GM12865 (cell line): ENCODE measurements at places on chromosomes 3 and 15.

DNA sequence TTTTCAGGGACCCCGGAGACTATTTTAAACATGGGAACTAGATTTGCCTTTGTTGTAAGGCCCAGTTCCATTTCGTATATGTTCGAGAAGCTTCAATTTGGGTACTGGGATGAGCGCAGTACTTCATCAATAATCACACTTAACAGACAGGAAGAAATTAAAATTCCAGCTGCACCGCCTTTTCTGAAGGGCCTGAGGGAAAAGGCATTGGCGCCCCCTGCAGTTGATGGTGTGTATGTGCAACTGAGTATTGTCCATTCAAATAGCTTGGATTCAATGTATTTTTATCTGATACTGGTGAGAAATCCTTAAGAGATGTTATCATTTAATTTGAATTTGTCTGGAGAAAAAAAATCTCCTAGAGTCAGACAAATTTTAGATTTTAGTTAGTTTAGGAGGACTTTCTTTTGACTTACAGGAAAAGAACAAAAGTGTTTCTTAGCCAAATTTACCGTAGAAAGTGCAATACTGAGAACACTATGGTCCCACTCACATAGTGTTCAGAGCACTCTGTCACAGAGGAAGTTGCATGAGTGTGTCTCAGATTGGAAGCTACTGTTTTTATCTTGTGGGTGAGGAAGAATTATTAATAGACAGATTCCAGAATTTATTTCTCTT lies 5.4 kb upstream of the ALDH1A2 start:
- peak; percentile 52 for DNase-seq

DNA sequence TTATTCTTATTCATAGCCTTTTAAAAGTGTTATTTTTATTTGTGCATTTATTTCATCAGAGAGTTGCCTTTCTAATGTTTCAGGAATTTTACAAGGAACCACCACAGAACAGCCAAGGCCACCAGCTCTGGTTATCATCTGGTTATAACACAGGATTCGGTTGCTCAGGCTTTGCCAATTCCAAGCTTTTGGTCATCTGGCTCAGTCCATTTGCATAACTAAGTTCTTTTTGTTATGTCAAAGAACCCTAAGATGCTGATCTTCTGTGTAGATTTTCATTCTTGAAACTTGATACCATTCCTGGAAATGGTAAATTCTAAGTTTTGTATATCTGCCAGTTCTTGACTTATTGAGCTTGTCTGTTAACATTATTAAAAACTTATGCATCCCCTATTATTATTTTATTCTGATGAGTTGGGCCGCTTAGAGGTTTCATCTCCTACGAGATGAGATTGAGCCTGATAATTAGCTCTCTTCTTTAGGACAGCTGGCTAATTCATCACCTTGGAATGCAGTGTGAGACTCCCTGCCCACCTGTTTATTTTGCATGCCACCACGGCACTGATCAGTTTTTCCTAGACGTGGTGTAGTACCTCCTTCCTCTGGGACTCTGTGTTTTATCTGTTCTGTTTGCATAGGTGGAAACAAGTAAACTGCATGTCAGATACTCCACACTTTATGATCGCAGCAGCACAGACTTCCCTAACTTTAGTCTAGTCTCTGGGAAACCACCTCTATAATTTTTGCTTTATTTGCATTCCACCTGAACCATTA lies 264.8 kb downstream of the SLCO3A1 start:
- DNase-seq = no peak

DNA sequence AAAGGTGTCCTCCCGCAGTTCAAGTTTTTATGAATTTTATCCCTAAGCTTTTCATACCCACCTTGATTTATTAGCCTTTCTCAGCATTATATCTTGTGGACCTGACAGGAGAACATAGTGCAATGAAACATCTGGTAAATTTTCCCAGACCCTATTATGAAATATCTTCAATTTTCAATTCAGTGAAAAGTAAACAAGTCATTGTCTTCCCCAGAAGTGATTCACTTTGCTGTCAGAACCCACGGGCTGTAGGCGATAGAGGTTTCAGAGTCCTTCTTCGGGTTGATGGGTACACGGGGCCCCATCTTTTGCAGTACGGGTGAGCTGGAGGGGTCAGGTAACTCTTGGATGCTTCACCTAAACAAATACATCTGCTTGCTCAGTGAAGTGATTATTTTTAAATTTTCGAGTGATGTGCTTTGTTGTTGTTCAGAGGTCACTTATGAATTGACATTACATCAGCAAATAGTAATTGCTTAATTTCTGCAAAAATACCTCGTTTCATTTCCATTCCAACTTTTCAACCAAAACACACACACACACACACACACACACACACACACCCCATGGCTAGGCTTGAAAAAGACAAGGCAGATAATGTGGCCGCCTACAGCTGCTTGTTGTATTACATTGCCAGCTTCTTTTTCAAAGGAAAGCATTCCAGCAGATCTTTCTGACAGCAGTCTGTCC lies 102.9 kb downstream of the SEMA6D start:
- DNase-seq = no peak

- no peak for DNase-seq
Measured at GRCh38 chr3:79473993-79474392, 293.8 kb downstream of the ROBO1 start.

DNA sequence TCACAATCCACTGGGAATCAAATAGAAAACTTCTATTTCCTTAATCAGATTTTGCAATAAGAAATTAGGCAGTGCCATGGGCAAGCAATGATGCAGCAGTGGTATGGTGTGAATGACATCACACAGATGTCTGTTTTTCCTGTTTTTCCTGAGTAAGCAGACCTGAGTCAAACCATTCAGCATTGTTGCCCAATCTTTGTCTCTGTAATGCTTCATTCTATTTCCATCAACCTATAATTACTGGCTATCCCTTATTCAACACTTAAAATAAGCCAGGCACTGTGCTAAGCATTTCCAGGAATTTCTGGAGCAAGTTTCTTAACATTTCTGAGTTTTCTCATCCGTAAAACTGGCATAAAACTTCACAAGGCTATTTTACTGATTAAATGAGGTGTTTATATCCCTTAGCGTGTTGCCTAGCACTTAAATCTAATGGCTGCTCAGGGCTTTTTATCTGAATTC lies 11.3 kb upstream of the OXSR1 start:
- DNase-seq = no peak

DNA sequence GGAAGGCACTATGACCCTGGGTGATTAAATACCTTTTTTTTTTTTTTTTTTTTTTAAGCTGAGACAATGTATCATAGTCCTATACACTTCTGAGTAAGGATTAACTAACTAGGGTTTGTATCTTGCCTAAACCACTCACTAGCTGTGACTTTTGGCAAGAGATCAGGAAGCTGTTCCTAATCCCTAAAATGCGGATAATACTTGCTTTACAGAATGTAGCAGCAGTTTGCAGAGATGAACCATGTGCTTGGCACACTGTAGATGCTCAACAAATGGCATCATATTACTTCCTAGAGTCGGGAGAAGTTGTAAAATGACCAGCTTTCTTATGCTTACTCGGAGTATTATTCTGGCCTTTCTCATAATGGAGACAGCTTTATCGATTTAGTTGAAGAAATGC lies 25.6 kb upstream of the PYGO1 start:
- DNase-seq = no peak

DNA sequence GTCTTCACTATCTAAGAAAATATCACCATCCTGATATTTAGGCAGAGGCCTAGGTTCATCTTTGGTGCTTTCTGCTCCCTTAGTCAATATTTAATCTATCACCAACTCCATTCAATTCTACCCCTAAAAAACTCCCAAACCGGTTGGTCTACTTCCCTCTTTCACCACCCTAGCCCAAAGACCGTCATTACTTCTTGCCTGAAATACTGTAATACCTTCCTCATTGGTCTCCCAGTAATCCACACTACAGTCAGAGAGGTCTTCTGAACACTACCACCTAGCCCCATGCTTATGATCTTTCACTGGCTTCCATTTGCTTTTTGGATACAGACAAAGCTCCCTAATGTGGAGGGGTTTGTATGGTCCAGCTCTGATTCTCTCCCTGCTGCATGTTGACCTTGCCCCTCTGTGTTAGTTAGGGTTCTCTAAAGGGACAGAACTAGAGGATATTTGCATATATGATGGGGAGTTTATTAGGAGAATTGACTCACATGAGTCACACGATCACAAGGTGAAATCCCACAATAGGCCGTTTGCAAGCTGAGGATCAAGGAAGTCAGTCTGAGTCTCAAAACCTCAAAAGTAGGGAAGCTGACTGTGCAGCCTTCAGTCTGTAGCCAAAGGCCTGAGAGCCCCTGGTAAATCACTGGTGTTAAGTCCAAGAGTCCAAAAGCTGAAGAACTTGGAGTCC lies 36.4 kb upstream of the ATP2C1 start:
- DNase-seq = peak; percentile 64

- no peak for DNase-seq
Measured at GRCh38 chr15:96316953-96317629, 13.4 kb upstream of the NR2F2 start.

DNA sequence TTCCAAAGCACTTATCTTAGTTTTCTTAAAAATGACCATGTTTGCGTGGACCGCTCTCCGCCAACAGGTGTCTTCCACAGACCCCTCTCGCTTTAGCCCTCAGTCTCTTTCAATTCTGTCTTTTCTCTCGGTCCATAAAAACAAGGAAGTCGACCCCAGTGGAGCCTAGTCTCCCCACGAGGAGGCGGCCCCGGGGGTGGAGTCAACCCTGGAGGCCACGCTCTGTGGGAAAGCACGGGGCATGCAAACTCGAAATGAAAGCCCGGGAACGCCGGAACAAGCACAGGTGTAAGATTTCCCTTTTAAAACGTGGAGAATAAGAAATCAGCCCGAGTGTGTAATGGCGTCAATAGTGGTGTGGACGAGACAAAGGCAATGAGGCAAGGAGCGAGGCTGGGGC lies 49.1 kb downstream of the EBLN2 start:
- no peak for DNase-seq

DNA sequence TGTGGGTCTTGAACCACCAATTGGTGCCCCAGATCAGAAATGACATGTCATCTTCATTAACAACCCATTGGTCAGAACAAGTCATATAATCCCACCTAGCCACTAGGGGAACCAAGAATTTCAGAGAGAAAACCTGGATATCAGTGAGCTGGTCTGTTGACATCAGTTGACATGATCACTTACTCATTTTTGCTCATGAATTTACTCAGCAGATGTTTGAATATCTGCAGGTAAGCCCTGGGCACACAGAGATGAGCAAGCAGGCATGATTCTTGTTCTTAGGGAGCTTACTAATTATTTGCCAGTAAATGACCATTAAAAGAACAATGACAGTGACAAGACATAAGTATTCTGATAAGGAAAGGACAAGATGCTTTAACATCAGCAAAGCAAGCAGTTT lies 64.3 kb upstream of the PLCL2 start:
- peak; percentile 35 for DNase-seq

- DNase-seq = peak; percentile 49
Measured at GRCh38 chr3:177603148-177603603, 405.9 kb upstream of the TBL1XR1 start.

DNA sequence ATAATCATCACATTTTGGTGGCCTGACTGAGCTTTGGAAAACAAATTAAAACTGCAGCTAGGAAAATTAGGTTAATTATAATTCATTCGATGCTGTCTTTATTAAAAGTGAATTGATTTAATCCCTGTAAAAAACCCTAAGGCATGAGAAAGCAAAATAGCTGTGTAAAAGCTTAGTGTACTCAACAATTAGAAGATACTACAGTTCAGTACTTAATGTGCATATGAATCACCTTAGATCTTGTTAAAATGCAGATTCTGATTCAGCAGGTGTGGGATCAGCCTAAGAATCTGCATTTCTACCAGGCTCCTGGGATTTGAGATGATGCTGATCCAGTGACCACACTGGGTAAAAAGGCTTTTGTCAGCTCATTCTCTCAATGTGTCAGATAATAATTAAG lies 559.9 kb upstream of the GOLIM4 start:
- DNase-seq = no peak

GRCh38 chr3:16897254-16897926 lies 12.6 kb downstream of the PLCL2 start:
- peak; percentile 76 for DNase-seq

GRCh38 chr3:132117642-132118041 lies 82.8 kb upstream of the CPNE4 start:
- DNase-seq = no peak

- DNase-seq = no peak
Measured at GRCh38 chr3:66473692-66474091, 27.1 kb downstream of the LRIG1 start.

GRCh38 chr15:72372361-72372760 lies 3.5 kb downstream of the HEXA start:
- peak; percentile 27 for DNase-seq

- DNase-seq = no peak
Measured at GRCh38 chr3:136989781-136990524, 32.2 kb downstream of the IL20RB start.

GRCh38 chr3:161253711-161254110 lies 32.6 kb downstream of the NMD3 start:
- DNase-seq = no peak

DNA sequence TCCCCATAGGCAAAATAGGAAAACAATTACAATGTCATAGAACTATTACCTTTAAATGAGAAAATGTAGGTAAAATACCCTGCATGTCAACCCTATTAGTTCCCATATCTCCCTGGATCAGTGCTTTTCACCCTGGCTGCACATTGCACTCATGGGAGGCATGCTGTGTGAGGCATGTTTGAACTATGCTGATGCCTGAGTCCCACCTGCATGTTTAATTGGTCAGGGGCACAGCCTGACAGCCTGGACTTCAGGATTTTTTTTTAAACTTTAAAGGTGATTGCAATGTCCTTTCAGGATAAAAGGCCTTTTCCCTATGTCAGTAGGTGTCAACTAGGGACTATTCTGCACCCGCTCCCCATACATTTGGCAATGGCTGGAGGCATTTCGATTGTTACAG lies 136.0 kb upstream of the NR2E3 start:
- no peak for DNase-seq

DNA sequence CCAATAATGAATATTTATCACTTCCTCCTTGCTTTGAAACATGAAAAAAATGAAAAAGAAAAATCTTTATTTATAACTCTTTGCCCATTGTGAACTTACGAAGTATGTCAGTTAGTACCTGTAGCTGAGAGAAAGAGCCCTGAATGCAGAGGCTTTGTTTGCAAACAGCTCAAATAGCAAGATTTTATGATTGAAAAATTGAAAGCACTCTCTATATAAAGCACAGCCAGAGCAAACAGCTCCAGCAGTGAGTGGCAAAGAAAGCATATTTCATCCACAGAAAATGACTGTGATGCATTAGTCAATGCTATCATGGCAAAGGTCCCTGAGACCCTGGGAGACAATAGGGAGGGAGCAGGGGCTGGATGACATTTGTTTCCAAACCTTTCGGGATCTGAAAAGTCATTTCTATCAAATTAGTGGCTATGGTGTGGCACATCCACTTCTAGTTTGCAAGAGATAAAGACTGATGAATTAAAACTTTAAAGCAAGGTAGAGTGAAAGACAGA lies 576.1 kb downstream of the OTOL1 start:
- no peak for DNase-seq

DNA sequence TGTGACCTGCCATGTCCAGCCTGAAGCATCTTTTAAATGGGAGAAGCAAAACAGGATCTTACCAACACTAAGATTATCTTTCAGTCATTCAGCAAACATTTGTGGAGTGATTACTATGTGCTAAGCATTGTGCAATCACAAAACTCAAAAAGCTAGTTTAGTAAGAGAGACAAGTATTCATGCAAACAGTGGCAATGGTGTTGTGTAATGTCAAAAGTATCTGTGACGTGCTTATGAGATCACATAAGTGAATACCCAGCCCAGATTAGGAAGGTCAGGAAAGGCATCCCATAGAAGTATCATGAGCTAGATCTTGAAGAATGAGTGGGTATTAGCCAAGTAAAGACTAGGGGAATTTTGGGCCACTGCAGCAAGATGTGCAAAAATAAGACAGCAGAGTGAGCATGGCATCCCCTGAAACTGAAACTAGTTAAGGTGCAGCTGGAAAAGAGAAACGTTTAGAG lies 32.1 kb downstream of the SEC62 start:
- peak; percentile 43 for DNase-seq

GRCh38 chr3:183306798-183307671 lies 54.0 kb downstream of the B3GNT5 start:
- DNase-seq = peak; percentile 52
